ENCODE measurements at places on chromosomes 16 and 17.

- no peak overlapping the region for H3K4me3 ChIP-seq
- no peaks in the 10 kb centered on the region for H3K36me3 ChIP-seq
- no peak overlapping the region for H3K27ac ChIP-seq
- H3K4me1 ChIP-seq, result no peaks in the 10 kb centered on the region
- peak; percentile 79 for DNase-seq
- no peaks in the 10 kb centered on the region for H3K27me3 ChIP-seq
Observed at GRCh38 chr17:9928601-9929333, 23.7 kb upstream of the RCVRN start.

DNA sequence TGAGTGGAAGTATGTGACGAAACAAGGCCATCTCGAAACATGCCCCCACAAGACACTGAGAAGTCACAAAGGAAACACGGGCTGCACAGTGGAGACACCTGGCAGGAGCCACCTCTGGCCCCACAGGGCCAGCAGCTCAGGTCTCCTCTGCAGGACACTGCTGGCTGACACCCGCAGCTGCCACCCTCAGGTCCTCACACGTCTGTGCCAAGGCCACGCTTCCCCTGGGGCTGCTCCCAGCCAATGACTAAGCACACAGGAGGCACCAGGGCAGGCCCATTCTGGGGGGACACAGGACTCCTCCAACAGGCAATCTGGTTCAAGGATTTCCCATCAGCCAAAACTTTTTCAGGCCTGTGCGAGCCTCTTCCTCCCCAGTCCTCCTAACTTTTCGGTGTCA is 36.4 kb downstream of the MBTPS1 start:
- H3K4me1 ChIP-seq, result no peaks in the 10 kb centered on the region
- no peaks in the 10 kb centered on the region for H3K27me3 ChIP-seq
- no peak overlapping the region for H3K27ac ChIP-seq
- no peak overlapping the region for H3K4me3 ChIP-seq
- DNase-seq, result no peak

DNA sequence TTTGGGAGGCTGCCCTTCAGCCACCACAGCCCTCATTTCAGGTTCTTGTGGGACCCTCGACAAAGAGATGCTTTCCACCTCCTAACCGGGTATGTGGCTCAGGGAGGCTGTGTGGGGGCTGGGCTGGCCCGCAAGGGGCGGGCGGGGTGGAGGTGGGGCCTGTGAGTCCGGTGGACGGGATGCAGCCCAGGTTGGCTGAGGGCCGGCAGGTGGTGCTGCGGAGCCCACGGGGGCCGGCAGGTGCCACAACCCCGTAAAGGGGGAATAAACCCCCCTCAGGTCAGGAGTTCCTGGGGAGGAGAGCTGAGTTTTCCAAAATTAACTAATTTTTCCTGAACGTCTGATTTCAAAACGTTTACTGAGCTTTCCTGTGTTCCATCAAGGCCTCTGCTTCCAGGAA is 4.9 kb upstream of the CIAO3 start:
- no peak overlapping the region for H3K27ac ChIP-seq
- H3K4me1 ChIP-seq, result no peaks in the 10 kb centered on the region

- no peaks in the 10 kb centered on the region for H3K27me3 ChIP-seq
- H3K27ac ChIP-seq, result no peak overlapping the region
- H3K36me3 ChIP-seq, result no peaks in the 10 kb centered on the region
- H3K4me3 ChIP-seq, result no peak overlapping the region
- H3K4me1 ChIP-seq, result peaks cover 3% of the 10 kb centered on the region
Observed at GRCh38 chr16:26031286-26031685, 339.5 kb downstream of the HS3ST4 start.

- H3K4me1 ChIP-seq, result no peaks in the 10 kb centered on the region
- H3K27me3 ChIP-seq, result no peaks in the 10 kb centered on the region
- H3K36me3 ChIP-seq, result no peaks in the 10 kb centered on the region
- DNase-seq, result no peak
- H3K27ac ChIP-seq, result no peak overlapping the region
Observed at GRCh38 chr16:81175325-81175891, 63.1 kb upstream of the BCO1 start.

GRCh38 chr16:86038926-86039310 is 140.0 kb downstream of the IRF8 start:
- H3K4me3 ChIP-seq, result no peak overlapping the region
- DNase-seq, result no peak
- H3K4me1 ChIP-seq, result peaks cover 22% of the 10 kb centered on the region
- H3K36me3 ChIP-seq, result no peaks in the 10 kb centered on the region
- H3K27ac ChIP-seq, result no peak overlapping the region
- H3K27me3 ChIP-seq, result no peaks in the 10 kb centered on the region

DNA sequence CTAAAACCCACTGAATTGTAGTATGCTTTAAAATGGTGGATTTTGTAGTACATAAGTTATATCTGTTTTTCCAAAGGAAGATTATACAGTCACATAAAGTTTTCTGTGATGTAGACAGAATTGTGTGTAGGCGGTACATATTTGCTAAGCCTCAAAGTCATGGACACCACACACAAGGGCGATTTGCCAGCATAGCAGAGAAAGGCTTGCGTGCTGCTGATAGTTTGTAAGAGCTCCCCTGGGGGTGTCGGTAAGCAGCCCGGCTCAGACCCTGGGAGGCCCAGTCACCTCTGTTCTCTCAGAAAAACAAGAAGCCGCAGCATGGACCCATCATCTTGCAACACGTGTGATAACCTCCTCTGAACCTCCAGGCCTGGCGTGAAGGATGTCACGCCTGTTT is 38.3 kb upstream of the AKTIP start:
- peaks cover 6% of the 10 kb centered on the region for H3K4me1 ChIP-seq
- no peaks in the 10 kb centered on the region for H3K36me3 ChIP-seq
- peak; percentile 82 for DNase-seq
- H3K27me3 ChIP-seq, result no peaks in the 10 kb centered on the region

GRCh38 chr17:46782250-46782953 is 36.1 kb downstream of the WNT3 start:
- H3K4me3 ChIP-seq, result no peak overlapping the region
- peaks cover 4% of the 10 kb centered on the region for H3K4me1 ChIP-seq
- H3K36me3 ChIP-seq, result no peaks in the 10 kb centered on the region
- H3K27ac ChIP-seq, result no peak overlapping the region
- DNase-seq, result peak; percentile 55

- H3K4me1 ChIP-seq, result no peaks in the 10 kb centered on the region
- no peak for DNase-seq
- no peak overlapping the region for H3K4me3 ChIP-seq
- H3K27ac ChIP-seq, result no peak overlapping the region
- H3K27me3 ChIP-seq, result no peaks in the 10 kb centered on the region
Observed at GRCh38 chr16:57123974-57124674, 31.7 kb downstream of the CPNE2 start.

- no peak for DNase-seq
- peaks cover 3% of the 10 kb centered on the region for H3K27me3 ChIP-seq
- no peaks in the 10 kb centered on the region for H3K36me3 ChIP-seq
- H3K4me3 ChIP-seq, result no peak overlapping the region
Observed at GRCh38 chr17:6815775-6816174, 15.8 kb downstream of the TEKT1 start.

DNA sequence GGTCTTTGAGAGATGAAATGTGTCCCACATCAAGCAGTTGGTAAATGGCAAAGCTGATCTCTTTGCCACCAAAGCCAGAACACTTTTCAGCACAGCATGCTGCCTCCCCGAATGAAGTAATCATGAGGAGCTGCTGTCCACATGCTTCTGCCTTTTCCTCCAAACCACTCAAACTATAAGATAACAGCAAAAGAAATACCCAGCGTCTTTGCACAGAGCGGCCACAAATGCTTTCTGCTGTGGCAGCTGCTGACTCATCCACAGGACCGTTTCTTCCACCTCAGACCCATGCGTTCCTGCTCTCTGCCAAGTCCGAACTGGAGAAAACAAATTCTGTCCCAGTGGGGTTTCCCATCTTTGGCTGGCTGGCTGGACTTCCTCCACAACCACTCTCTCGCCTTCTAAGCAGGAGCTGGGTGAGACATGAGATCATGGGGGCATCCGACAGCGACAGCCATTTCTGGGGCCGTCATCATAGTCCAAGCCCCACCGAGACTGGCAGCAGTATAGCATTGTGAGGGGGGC is 27.1 kb downstream of the TBC1D3B start:
- no peaks in the 10 kb centered on the region for H3K36me3 ChIP-seq
- H3K4me1 ChIP-seq, result no peaks in the 10 kb centered on the region
- no peak overlapping the region for H3K27ac ChIP-seq
- DNase-seq, result peak; percentile 94

GRCh38 chr16:83568345-83568744 is 239.4 kb upstream of the HSBP1 start:
- no peak overlapping the region for H3K4me3 ChIP-seq
- H3K4me1 ChIP-seq, result no peaks in the 10 kb centered on the region
- H3K36me3 ChIP-seq, result no peaks in the 10 kb centered on the region
- no peaks in the 10 kb centered on the region for H3K27me3 ChIP-seq
- DNase-seq, result no peak
- no peak overlapping the region for H3K27ac ChIP-seq

DNA sequence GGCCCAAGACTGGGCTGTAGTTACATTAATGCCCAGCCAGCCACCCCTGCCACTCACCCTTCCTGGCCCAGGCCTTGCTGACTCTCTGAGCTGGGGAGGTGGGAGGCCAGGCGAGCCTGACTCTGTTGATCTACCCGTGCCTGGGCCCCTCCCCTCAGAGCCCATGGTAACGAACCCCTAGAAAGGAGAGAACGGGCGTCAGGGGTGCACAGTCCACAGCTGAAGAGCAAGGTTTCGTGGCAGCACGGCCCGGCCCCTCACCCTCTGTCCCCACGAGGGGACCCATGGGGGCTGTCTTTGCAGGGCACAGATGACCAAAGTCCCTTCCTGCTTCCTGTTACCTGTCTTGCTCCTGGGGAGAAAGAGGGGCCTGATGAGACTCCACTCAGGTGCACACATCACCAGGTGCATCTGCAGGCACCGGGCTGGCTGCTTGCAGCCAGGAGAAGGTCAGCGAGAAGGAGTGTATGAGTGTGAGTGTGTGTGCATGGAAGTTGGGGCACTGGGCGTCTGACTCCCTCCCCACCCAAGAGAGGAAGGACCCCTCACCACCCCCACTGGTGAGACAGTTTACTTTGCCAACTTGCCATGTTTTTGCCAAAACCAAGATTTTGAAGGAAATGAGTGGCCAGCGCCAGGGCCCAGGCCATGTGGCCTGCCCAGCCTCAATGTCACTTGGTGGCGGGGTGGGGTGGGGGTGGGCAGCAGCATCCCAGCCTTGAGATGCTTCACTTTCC is 359.1 kb downstream of the SEC14L1 start:
- no peaks in the 10 kb centered on the region for H3K36me3 ChIP-seq
- H3K4me1 ChIP-seq, result no peaks in the 10 kb centered on the region
- DNase-seq, result no peak
- no peak overlapping the region for H3K27ac ChIP-seq
- no peaks in the 10 kb centered on the region for H3K27me3 ChIP-seq

GRCh38 chr16:56190048-56190676 is 1.1 kb upstream of the GNAO1 start:
- DNase-seq, result no peak
- no peak overlapping the region for H3K27ac ChIP-seq
- H3K4me3 ChIP-seq, result peak overlapping the region; percentile 54
- no peaks in the 10 kb centered on the region for H3K4me1 ChIP-seq

DNA sequence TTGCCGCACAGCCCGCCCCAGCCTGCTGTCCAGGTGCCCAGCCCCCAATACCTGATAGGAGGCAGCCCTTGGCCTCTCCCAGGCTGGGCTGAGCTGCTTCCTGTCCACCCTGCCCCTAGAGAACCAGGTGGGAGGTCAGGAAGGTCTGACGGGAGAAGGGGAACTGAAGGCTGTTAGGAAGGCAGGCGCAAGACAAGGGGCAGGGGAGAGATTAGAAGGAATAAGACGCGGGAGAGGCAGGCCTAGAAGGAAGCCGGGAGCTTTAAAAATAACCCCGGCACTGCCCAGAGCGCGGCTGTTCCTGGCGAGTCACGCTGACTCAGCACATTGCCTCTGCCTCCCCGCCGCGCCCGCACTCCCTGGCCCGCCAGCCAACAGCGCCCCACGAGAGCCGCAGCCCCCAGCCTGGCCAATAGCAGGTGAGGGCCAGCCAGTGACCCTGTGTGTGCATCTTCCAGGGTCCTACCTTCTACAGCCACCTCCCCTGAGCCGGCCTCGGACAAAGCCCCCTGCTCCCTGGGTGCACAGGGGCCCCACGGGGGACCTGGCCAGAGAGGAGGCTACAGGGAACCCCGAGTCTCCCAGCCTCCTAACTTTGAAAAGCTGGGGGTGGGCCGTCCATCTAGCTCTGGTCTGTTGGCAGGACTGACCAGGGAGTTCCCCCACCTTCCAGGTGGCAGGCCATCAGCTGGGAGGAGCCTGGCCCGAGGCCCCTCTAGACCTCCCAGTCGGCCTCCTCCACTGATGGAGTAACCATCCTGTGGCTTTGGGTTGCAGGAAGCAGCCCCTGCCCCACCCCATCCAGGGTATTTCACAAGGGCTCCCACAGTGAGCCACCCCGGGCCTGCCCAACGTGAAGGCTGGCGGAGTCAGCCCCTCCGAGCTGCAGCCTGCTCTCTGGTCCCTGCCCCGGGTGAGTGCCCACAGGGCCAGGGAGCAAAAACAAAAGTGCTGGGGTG is 4.0 kb downstream of the MAFG start:
- H3K27ac ChIP-seq, result peak overlapping the region; percentile 87
- peaks cover 7% of the 10 kb centered on the region for H3K36me3 ChIP-seq
- H3K27me3 ChIP-seq, result no peaks in the 10 kb centered on the region
- H3K4me3 ChIP-seq, result peak overlapping the region; percentile 13
- peak; percentile 87 for DNase-seq

- DNase-seq, result peak; percentile 16
- H3K27ac ChIP-seq, result no peak overlapping the region
- no peak overlapping the region for H3K4me3 ChIP-seq
- H3K36me3 ChIP-seq, result peaks cover 63% of the 10 kb centered on the region
- H3K27me3 ChIP-seq, result no peaks in the 10 kb centered on the region
- no peaks in the 10 kb centered on the region for H3K4me1 ChIP-seq
Observed at GRCh38 chr17:64537488-64537887, 30.7 kb downstream of the CEP95 start.

- H3K27me3 ChIP-seq, result peaks cover 16% of the 10 kb centered on the region
- H3K36me3 ChIP-seq, result no peaks in the 10 kb centered on the region
- no peak for DNase-seq
- H3K27ac ChIP-seq, result no peak overlapping the region
Observed at GRCh38 chr17:74918906-74919305, 4.1 kb downstream of the USH1G start.

DNA sequence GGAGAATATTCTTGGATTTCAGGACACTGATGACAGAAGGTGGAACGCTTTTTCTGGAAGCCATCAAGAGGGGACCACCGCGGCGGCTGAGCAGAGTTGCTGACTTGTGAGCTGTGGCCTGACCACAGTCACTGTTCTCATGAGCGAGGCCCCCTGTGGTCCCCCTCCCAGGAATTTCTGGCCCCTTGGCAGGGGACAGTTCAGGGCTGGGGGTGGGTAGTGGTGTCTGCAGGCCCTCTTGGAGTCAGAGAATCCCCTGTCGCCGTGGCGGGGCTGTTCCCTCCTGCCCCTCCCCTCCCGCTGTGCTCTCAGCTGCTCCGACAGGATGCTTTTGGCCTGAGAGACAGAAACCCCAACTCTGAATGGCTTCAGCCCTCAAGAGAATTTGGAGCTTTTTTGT is 292.0 kb downstream of the SEC14L1 start:
- H3K36me3 ChIP-seq, result no peaks in the 10 kb centered on the region
- H3K27me3 ChIP-seq, result no peaks in the 10 kb centered on the region
- DNase-seq, result no peak
- no peak overlapping the region for H3K4me3 ChIP-seq
- peak overlapping the region; percentile 76 for H3K27ac ChIP-seq
- H3K4me1 ChIP-seq, result peaks cover 63% of the 10 kb centered on the region

- H3K4me3 ChIP-seq, result no peak overlapping the region
- H3K4me1 ChIP-seq, result no peaks in the 10 kb centered on the region
- no peak for DNase-seq
- no peaks in the 10 kb centered on the region for H3K27me3 ChIP-seq
Observed at GRCh38 chr17:69655902-69656301, 241.4 kb downstream of the MAP2K6 start.
